ACHN (cell line): ENCODE measurements at places on chromosomes 3 and 15.

- peak; percentile 1 for DNase-seq
Observed at GRCh38 chr15:76994001-76994400, 925 bp upstream of the PSTPIP1 start.

GRCh38 chr15:42033214-42033873 lies 12.5 kb upstream of the PLA2G4E start:
- DNase-seq: no peak

DNA sequence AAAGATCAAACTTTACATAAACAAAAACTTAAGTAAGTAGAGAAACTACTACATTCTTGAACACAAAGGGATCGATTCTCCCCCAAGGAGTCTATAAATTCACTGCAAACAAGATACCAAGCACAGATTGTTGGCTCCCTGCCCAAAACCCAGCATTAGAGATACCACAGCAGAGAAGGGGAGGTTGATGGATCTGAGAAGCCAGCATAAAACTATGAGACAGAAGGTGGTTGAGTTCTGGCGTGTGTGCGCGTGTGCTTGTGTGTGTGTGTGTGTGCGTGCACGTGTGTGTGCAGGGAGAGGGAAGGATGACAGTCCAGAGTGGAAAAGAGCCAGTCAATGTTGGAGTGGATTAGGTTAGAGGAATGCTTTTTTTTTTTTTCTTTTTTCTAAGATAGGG lies 143.2 kb upstream of the PRR20G start:
- no peak for DNase-seq

- no peak for DNase-seq
Observed at GRCh38 chr15:74050127-74050526, 32.2 kb downstream of the GOLGA6A start.

GRCh38 chr3:101631098-101631796 lies 45.7 kb downstream of the ZBTB11 start:
- no peak for DNase-seq

DNA sequence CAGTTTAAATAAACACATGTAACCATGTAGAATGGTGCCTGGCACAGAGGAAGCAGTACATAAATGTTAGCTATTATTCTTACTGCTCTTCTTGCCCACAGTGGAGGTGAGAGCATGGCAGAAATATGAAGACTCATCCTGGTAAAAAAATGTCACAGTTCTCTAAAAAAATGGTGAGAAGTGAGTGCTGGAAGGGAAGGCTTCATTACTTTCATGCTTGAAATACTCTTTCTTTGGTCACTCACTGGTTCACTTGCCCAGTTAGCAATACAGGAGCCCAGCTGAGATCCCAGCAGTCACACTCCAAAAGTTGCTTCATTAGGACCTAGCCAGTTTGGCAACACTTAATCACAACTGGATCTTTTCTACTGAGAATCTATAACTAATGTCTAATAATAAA lies 1017.2 kb downstream of the TUSC7 start:
- no peak for DNase-seq

- DNase-seq: no peak
Observed at GRCh38 chr3:134020135-134020680, 9.5 kb downstream of the SLCO2A1 start.

DNA sequence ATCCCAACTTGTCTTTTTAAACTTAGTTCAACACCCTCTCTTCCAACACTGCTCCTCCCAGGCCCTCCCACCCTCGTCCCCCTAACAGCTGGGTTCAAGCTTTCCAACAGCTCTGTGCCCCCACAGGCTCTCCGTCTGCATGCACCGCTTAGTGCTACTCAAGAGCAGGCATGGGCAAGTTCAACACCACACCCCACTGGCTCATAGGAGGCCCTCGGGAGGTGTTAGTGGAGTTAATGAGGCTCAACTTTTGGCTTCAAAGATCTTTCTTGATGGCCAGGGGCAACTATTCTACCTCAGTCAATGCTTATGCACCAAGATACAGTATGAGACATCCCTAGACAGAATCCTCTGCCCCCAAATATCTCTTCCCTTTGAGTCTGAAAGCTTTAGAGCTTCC lies 114.4 kb downstream of the ANP32A start:
- DNase-seq: no peak

GRCh38 chr3:111414531-111414930 lies 127.5 kb upstream of the CD96 start:
- DNase-seq: no peak

DNA sequence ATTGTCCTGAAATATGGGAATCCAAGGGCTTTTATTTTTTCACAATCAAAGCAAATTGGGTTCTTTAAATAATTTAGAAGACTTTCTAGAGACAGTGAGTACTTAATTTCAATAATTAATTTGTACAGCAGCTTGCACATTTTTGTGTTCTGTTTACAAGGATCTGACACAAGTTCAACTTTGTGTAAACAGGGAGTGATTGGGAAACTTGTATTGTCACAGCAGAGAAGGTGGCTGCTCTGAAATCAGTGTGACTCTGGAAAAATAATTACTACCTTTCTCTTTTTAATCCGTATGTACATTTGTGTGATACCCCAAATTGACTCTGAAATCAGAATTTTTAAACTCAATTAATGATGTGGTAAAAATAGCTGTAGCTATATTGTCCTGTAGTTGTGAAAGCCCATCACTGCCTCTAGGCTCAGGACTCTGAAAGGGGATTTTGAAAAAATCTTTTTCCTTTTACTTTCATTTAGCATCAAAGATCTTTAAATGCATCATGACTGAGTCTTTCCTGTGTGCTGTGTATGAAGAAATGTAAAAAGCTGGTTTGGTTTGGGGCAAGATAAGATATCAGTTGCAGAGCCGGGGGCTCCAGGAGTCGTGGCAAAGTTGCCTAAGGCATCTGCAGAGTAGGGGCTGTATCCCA lies 45.1 kb downstream of the MFSD1 start:
- DNase-seq: no peak

DNA sequence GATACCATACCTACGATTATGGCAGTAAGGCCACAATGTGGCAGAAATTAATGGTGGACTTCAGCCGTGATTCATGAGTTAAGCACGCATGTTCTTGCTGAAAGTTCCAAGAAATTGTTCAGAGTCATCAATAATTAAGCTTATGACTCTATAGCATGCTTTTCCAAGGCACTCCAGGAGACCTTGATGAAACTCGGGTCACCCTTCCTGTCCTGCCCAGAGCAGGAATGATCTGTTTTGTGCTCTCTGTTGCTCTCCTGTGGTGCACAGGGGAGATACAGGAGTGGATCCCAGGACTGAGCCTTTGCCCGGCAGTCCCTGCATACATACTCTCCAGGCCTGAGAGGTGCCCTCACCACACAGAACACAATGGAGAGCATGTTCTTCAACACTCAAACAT lies 141.6 kb upstream of the SLC2A2 start:
- peak; percentile 97 for DNase-seq

DNA sequence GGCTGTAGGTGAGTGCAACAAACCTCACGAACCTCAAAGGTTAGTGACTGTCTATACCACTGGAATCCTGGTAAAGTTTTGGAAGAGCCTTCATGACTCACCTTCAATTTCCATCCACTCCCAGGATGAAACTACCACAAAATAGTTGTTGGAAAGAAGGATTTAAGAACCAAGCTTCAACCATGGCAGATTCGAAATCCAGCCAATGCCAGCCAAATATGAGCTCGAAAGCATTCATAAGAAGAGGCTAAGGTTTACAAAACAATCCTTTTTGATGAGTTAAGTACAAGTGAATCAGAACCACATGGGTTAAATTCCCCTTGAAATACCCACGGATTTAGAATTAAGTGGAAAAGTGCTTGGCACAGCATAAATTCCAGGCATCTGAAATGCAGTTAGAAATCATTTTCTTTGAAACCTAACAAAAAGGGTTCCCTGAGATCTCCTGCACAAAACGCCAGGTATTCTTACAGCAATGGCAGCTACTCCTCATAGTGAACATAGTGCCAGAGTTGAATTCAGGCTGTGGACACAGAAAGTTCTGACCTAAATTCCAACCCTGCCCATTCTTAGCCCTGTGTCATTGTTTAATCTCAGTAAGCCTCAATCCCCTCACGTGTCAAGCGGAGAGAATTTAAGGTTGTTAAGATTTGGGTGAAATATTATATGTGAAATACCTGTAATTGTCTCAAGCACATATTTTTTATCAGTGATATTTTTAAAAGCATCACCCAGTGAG lies 89.2 kb downstream of the FBN1 start:
- DNase-seq: no peak

DNA sequence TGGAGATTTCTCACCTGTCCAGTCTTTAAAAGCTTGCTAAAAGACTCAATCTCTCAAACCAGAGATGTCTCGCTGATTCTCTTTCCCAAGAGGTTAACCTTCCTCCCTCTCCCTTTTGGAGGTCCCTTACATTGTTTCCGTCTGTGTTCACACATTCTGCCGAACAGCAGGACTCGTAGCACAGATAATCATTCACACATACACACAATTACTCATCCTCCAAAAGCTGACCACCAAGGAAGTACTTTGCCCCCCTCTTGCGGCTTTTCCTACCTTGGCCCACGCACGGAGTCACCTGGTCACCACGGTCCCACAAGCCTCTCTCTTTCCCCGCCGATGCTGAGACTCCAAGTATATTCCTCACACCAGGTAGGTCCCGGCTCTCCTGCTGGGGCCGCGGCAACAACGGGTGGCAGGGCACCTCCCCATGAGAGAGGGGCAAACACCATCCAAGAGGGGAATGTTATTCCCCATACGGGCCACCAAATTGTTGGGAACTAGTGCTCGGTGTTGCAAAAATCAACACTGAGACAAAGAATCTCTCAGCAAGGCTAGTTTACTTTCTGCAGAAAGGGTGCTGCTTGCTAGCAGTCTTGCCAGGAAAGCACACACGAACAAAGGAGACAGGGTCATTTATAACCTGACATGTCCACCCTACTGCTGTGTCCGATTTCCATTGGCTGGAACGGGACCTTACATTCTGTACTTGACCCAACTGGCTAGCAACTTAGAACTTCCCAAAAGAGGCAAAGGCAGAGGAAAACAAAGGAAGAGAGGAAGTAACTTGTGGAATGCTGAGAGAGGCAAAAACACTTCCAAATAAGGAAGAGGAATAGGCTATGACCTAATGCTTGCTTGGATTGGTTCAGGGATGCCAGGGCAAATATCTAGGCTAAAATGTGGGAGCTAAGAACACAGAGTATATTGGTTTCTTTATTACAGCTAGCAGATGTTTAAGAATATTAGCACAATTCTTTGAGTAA lies 102.1 kb upstream of the NECTIN3 start:
- DNase-seq: no peak

GRCh38 chr3:25820366-25820765 lies 30.5 kb downstream of the OXSM start:
- peak; percentile 70 for DNase-seq

- no peak for DNase-seq
Observed at GRCh38 chr15:29305556-29305955, 35.9 kb upstream of the NSMCE3 start.

DNA sequence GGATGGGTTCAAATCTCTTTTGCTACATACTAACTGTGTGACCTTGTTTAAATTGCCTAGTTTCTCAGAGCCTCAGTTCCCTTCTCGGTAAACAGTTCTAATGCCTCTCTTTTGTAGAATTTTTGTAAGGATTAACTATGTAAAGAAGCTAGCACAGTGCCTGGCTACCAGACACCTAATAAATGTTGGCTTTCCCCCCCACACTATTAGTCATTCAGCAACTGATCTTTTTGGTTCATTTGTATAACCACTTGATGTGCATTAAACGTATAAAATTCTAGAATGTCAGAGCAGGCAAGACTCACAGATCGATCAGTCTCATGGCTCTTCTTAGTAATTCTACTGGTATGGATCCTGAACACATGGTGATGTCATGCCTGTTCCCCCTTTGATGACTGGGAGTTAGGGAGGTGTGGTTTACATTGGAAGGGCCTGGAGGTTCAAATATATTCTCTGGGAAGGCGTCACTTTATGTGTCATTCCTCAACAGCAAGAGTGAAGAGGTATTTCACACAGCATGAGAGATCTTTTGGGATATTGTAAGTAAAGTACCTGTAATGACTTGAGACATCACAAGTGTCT lies 6.5 kb downstream of the TAGLN3 start:
- no peak for DNase-seq

GRCh38 chr3:193030276-193030675 lies 112.6 kb upstream of the MB21D2 start:
- no peak for DNase-seq

DNA sequence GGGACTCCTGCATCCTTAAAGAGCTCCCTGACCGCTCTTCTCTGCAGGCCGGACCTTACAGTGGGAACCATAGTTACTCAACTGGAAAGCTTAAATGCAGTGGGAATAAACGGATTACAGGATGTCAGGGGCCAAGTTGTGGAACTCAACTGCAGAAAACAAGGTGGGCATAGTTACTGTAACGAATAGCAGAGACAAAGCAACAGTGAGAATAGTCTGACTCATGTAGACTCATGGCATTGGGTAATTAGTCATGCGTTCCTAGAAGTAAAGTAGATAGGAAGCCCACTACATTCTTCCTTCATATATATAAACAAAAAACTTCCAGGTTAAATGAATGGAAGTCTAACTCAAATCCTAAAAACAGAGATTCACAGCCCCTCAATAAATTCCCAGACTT lies 95.5 kb upstream of the CHRNA7 start:
- DNase-seq: no peak

DNA sequence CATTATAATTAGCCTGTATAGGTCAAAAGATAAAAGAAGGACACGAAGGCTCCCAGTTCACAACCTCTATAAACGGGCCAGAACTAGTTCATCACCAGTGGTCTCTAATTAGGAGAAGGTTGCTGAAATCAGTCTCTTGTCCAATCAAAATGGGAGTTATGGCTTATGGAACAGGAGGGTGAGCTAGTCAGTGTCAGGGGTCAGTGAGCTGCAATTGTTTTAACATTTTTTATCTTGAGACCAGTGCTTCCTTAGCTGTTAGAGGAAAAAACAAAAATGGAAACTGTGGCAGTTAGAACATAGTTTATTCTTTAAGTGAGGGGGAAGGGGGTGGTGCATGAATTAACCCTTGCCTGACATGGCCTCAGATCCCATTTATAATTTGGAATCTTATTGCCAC lies 141.7 kb downstream of the KCNMB2 start:
- no peak for DNase-seq

DNA sequence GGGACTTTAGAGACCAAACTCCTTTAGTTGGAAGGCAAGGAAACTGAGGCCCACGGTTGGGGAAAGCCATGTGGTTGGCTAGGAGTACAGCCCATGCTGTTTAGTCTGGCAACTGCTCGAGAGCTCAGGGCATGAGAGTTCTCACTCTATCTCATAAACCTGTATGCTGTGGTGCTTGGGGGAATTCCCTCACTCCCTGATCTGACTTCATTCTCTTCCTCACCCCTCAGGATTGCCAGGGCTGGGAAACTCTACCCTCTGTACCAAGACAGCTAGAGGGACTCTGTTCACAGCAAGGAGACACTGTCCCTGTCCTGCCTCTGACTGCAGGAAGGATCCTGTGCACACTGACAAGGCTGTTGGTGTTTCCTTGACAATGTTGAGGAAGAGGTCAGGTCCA lies 230.2 kb downstream of the ZNF621 start:
- DNase-seq: no peak

GRCh38 chr3:30628205-30628900 lies 22.0 kb downstream of the TGFBR2 start:
- no peak for DNase-seq

GRCh38 chr3:98655666-98656065 lies 62.3 kb upstream of the CPOX start:
- no peak for DNase-seq
